CD4-positive, alpha-beta T cell treated with Interleukin-6 for 4 hours (primary cell): ENCODE measurements at places on chromosomes 5 and 9.

DNA sequence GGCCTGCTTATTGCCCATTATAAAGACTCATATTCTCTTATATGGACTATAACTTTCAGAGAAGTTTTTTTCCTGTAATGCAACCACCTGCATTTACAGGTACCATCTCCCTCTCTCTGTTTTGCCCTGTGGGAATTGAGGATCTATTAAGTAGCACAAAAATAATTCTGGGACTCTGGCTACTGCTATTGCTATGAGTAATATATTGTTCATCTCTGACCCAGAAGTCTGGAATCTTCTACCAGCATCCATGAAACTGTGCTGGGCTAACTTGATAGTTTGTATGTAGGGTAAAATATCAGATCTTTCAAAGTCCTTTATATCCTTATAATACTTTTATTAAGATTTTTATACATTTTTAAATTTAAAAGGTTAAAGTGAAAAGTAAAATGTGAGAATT lies 607.2 kb downstream of the EFNA5 start:
- no peak for DNase-seq

DNA sequence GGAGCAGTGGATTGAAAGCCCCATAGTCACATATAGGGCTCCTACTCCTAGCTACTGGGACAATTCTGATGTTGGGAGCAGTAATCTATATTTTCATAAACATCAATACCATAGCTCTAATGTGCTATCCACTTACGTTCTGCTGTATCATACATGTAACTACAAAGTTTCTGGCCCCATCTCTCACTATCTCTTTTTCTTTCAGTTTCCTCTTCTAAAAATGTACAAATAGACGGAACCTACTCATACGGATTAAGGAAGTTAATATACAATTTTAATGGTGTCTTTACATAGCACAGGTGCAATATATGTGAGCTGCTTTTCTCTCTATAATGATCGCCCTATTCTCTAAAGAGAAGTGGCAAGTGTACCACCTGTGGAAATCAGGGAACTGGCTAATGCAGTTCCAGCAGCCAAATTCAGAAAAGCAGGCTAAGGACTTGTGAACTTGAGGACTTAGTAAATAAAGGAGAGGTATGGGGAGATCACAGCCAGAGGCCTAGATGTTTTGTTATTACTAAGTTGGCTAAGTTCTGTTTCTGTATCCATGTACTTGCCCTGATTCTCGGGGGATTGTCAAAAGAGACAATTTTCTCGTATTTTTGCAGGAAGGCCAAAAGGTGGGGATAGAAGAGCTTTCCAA lies 1021.9 kb downstream of the CDH12 start:
- DNase-seq = no peak

GRCh38 chr9:8071445-8071798 lies 271.8 kb upstream of the DMAC1 start:
- no peak for DNase-seq

GRCh38 chr5:139004374-139005307 lies 129.5 kb upstream of the LRRTM2 start:
- DNase-seq = no peak

DNA sequence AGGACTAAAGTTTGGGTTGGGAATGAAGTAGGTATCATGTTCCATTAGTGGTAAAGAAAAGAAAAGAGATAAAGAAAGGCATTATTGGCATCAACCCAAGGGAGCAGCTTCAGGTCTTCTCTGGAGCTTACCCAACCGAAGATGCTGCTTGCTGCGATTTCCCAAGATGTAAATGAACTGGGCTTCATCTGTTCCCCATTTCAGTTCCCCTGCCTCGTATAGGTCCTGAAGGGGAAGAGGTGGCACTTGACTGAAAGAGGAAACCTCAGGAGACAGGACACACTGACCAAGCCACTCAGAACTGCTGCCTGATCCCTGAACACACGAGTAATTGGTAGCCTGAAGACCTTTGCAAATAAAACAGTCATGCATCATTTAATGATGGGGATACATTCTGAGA lies 24.6 kb downstream of the ANXA6 start:
- no peak for DNase-seq

GRCh38 chr9:16986556-16986955 lies 116.1 kb upstream of the BNC2 start:
- no peak for DNase-seq

- no peak for DNase-seq
Measured at GRCh38 chr9:111120526-111120925, 82.3 kb upstream of the LPAR1 start.
